Activated T-cell treated with anti-CD3 and anti-CD28 coated beads, Interleukin-2, amount 50 U/mL, for 24 hours (primary cell): ENCODE measurements at places on chromosomes 1 and 21.
A peak's percentile ranks its signal among the peaks of the same experiment; 100 is the strongest.

GRCh38 chr1:31064718-31065309 is 703 bp downstream of the PUM1 start:
- DNase-seq = no peak

GRCh38 chr1:224707843-224708725 is 92.0 kb downstream of the CNIH3 start:
- no peak for DNase-seq

GRCh38 chr1:19009882-19010321 is 53.4 kb upstream of the IFFO2 start:
- peak; percentile 31 for DNase-seq

DNA sequence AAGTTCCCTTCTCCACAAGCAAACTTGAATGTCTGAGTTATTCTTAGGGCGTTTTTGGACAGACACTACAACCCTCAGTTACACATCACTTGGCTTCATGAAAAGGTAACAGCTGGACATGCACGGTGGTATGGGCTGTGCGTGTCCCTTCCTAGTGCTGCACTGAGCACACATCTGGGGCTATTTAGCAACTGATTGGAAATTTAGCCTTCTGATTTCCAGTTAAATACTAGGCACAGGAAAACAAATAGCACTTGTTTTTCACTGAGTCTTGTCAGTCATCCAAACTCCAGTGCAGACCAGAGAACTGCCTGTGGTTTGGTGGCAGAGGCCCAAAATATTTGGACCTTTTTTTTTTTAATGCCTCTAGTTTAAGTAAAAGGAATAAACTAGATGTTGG is 134.7 kb downstream of the TGFBR3 start:
- no peak for DNase-seq

GRCh38 chr1:1602968-1603506 is 3.1 kb upstream of the FNDC10 start:
- DNase-seq = no peak

GRCh38 chr1:58781541-58782177 is 2.2 kb downstream of the JUN start:
- DNase-seq = peak; percentile 64

- DNase-seq = no peak
These were observed 15.5 kb downstream of the FYB2 start for GRCh38 chr1:56803561-56804156.
